ENCODE measurements at places on chromosomes 7 and 10.
A peak's percentile ranks its signal among the peaks of the same experiment; 100 is the strongest.

DNA sequence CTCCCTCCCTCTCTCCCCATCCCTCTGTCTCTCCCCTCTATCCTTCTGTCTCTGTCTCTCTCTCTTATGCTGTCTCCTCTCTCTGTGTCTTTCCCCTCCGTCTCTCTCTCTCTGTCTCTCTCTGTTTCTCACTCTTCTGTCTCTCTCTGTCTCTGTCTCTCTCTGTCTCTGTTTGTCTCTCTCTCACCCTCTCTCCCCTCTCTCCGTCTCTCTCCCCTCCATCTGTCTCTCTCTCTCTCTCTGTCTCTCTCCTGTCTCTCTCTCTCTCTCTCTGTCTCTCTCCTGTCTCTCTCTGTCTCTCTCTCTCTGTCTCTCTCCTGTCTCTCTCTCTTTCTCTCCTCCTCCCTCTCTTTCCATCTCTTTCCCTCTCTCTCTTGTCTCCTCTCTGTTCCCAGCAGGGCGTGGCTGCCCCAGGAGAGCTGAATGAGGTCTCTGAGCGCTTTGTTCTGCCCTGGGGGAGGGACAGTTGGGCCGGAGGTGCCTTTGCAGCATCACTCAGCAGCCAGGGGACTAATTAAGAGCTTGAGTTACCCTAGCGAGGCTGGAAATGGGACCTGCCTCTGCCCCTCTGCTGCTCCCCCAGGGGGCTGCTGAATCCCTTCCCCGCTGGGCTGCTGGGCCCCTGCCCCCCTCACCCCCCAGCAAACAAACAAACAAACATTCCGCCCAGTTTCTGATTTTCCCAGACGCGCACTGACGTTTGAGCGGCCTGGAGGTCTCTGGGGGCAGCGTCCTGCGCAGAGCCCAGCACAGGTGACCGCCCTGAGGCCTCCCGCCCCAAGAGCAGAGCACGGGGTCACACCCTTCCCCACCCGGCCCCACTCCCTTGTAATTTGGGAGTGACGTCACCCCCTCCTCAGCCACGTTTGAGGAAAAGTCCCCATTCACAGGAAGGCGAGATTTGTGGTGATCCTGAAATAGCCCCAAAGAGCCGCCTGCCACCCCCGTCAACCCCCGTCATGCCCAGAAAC, 68.1 kb downstream of the PDGFA start:
- no peak for DNase-seq

- no peak for DNase-seq
Observed at GRCh38 chr10:24926557-24926956, 25.8 kb downstream of the PRTFDC1 start.

DNA sequence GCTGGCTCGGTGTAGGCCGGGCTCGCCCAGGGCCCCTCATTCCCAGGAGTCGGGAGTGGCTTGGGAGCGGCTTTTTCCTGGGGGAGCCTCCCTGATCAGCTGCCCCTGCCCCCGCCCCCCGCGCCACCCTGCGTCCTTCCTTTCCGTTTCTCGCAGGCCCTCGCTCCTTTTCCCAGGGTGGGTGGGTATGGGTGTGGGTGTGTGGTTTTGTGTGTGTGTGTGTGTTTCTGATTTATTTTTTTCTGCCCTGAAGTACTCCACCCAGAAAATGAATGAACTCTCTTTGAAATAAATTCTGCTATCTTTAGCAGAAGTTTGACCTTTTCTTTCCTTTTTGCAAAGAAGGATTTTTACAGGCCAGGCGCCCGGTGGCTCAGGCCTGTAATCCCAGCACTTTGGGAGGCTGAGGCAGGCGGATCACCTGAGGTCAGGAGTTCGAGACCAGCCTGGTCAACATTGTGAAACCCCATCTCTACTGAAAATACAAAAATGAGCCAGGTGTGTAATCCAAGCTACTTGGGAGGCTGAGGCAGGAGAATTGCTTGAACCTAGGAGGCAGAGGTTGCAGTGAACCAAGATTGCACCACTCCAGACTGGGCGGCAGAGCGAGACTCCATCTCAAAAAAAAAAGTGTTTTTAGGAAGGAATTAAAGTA, 30.0 kb upstream of the AP5Z1 start:
- DNase-seq: no peak

- DNase-seq: peak; percentile 43
Observed at GRCh38 chr7:105011831-105012502, 2.0 kb upstream of the KMT2E start.

DNA sequence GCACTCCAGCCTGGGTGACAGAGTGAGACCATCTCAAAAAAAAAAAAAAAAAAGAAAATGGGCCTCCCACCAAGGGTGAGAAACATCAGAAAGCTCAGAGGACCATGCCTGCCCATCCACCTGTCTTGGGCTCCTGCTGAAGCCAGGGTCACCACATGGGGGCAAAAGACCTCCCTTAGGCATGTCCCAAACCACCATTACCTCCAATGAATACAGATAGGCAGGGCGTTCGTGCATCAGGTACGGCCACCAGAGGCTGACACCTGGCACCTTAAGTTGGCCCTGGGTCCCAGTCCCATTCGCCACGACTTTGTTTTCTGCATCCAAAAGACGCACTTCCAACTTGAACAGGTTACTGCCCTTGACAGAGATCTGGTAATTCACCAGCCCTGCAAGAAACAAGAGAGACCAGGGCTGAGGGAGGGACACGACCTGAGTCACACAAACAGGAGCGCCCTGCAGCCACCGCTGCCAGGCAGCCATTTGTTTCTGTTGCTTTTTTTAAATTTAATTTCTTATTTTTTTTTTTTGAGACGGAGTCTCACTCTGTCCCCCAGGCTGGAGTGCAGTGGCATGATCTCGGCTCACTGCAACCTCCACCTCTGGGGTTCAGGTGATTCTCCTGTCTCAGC, 6.1 kb downstream of the GUSB start:
- no peak for DNase-seq

Data from stimulated activated CD4-positive, alpha-beta T cell treated with anti-CD3 and anti-CD28 coated beads, Interleukin-2, amount 100 ng/mL, for 24 hours (primary cell).